H1 (cell line): ENCODE measurements at places on chromosomes 3 and 15. TPM values are rescaled to one million over a fixed set of nuclear protein-coding genes. Genes with fewer than 3 reads are reported as not detected.

PLA2G4D gene
- 0.18 and 0.20 TPM in 2 replicates for polyA plus RNA-seq

NEK10 gene
- polyA plus RNA-seq = 0.18 and 0.24 TPM in 2 replicates

EPHA6 gene
- polyA plus RNA-seq = 0.49 and 0.83 TPM in 2 replicates

SAMD7 gene
- not detected in 2 replicates for polyA plus RNA-seq

ZMYND10 gene
- polyA plus RNA-seq = 0.79 and 0.93 TPM in 2 replicates

PEX5L gene
- 0.80 and 0.89 TPM in 2 replicates for polyA plus RNA-seq

LRRIQ4 gene
- 0.08 and 0.14 TPM in 2 replicates for polyA plus RNA-seq

P2RY14 gene
- polyA plus RNA-seq = not detected in 2 replicates

C3orf22 gene
- not detected in 2 replicates for polyA plus RNA-seq

SPTSSB gene
- polyA plus RNA-seq = 17.7 and 52.5 TPM in 2 replicates

GABRG3 gene
- polyA plus RNA-seq = 0.05 and 0.17 TPM in 2 replicates

GPR62 gene
- 0.29 and 0.36 TPM in 2 replicates for polyA plus RNA-seq

WDR93 gene
- polyA plus RNA-seq = 0.03 and 0.08 TPM in 2 replicates
